ENCODE measurements at places on chromosomes 16 and 17.

GRCh38 chr17:80180192-80180591 is 10.4 kb downstream of the CARD14 start:
- DNase-seq: no peak

GRCh38 chr16:11992008-11992584 is 15.6 kb downstream of the SNX29 start:
- no peak for DNase-seq

GRCh38 chr16:29310852-29311314 is 95.6 kb downstream of the NPIPB11 start:
- no peak for DNase-seq

DNA sequence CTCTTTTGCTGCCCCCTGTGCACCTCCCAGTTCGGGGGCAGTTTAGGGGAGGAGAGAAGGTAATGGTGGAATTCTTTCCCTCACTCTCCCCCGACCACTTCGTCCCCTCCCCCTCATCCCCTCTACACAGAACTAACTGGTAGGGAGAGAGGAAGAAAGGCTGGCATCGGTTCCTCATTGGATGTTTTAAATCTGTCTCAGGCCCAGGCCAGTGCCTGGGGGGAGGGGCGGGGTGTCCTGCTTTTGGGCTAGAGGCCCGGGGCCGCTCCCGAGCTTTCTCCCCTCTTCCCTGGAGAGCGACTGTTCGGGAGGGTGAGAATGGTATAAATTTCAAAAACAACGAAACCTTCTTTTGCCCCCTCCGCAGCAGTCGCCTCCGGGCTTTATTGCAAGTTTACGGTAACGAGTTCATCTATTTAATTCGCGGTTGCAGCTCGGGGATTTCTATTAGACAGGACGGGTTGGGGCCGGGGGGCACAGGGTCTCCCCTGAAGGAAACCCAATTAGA is at the start of gene PRAC2:
TSS of gene PRAC2 (plus strand) at position 271 of the 508 bp plus-strand sequence. CDS start 1,226 bp downstream, outside the sequence.
- no peak for DNase-seq

- no peak for DNase-seq
Observed at GRCh38 chr17:73365301-73365874, 53.6 kb upstream of the CDC42EP4 start.

- no peak for DNase-seq
Observed at GRCh38 chr17:17874478-17874877, 37.7 kb upstream of the SREBF1 start.

DNA sequence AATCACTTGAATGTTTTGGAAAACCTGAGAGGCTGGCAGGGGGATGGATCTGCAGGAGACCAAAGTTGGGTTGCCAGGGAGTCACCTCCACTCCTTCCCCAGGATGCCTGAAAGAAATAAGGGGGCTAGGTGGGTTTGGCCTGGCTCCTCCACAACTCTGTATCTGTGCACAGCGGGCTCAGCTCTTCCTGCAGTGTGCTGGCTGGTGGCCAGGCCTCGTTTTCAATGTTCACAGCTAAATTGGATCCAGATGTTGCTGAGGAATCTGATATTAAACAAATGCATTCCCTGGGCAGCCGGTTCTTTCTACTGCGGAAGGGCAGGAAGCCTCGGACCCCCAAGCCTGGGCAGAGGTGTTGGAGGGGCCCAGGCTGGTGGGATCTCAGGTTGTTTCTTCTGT is 106.2 kb downstream of the N4BP1 start:
- DNase-seq: no peak

GRCh38 chr17:40175928-40176753 is 1.1 kb upstream of the RAPGEFL1 start:
- no peak for DNase-seq

GRCh38 chr17:51224402-51225262 is 35.2 kb downstream of the MBTD1 start:
- DNase-seq: no peak

All from Caki2 (cell line).